ENCODE measurements at places on chromosomes 11 and 22. TPM values are rescaled to one million over a fixed set of nuclear protein-coding genes. Genes with fewer than 3 reads are reported as not detected.

DNA sequence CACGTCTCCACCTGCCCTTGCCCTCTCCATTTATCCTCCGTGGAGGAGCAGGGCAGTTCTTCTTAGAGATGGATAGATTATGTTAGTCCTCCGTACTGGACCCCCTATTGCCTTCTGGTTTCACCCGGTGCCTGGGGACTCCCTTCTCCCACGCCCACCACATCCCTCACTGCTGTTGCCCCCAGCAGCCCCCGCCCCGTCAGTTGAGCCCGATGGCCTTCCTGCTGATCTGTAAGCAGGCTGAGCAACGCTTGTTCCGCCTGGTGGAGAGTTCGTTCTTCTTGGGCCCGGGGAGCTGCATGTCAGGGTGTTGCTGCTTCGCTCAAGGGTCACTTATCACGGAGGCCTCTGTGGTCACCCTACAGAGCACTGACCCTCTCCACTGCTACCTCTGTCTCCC lies 34.2 kb downstream of the B3GAT1 start:
- no peak for DNase-seq

PDGFB gene
- 4.8 TPM for total RNA-seq

TH gene
- not detected for total RNA-seq

DNA sequence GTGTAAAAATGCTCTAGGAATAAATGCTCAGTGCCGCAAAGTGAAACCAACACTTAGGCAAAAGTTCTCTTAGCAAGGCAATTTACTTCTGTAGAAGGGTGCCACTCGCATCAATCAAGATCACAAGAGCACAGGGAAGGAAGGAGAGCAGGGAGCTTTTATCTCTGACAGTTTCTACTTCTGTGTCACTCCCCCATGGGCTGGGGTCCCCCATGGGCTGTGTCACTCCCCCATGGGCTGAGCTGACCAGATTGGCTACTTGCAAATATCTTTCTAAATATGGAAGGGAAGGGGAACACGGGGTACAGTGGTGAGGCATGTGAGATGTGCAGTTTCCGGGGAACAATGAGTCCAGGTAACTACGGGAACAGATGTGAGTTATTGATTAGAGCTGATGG lies 397 bp downstream of the OR52N2 start:
- no peak for DNase-seq

DNA sequence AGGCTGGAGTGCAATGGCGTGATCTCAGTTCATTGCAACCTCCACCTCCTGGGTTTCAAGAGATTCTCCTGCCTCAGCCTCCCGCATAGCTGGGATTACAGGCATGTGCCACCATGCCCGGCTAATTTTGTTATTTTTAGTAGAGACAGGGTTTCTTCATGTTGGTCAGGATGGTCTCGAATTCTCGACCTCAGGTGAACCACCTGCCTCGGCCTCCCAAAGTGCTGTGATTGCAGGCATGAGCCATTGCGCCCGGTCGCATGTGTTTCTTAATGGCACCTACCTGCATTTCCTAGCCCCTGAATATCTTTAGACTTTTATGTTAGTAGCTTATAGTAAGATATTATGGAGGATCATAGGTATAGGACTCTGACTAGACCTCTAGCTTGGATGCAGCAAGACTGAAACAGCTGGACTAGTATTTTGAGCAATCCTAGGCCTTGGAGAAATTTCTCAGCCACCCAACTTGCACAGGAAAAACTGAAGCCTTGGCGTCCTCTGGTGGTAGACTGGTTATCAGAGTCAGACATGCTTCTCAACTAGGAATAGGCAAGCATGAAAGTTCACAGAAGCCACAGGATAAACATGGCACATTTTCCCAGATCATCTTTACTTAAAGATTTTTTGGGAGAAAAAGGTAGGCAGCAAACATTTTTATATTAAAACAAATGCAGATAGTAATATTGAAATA lies 22.7 kb upstream of the C1QTNF4 start:
- peak; percentile 57 for DNase-seq

DNA sequence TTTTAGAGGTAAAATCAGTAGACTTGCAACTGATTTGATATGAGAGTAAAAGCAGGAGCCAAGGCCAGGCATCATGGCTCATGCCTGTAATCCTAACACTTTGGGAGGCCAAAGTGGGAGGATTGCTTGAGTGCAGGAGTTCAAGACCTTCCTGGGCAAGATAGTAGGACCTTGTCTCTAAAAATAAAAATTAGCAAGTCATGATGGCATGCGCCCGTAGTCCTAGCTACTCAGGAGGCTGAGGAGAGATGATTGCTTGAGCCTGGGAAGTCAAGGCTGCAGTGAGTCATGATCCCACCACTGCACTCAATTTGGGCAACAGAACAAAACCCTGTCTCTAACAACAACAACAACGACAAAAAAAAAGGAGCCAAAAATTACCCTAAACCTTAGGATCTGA lies 13.5 kb downstream of the SGSM3 start:
- no peak for DNase-seq

- peak; percentile 77 for DNase-seq
Measured at GRCh38 chr11:14065141-14065540, 102.6 kb downstream of the SPON1 start.

GRCh38 chr11:33065445-33066178 lies 26.2 kb downstream of the TCP11L1 start:
- DNase-seq: peak; percentile 57

- no peak for DNase-seq
Measured at GRCh38 chr11:35963911-35964310, 20.0 kb downstream of the LDLRAD3 start.

- no peak for DNase-seq
Measured at GRCh38 chr22:48427731-48428211, 1399.9 kb downstream of the BRD1 start.

DNA sequence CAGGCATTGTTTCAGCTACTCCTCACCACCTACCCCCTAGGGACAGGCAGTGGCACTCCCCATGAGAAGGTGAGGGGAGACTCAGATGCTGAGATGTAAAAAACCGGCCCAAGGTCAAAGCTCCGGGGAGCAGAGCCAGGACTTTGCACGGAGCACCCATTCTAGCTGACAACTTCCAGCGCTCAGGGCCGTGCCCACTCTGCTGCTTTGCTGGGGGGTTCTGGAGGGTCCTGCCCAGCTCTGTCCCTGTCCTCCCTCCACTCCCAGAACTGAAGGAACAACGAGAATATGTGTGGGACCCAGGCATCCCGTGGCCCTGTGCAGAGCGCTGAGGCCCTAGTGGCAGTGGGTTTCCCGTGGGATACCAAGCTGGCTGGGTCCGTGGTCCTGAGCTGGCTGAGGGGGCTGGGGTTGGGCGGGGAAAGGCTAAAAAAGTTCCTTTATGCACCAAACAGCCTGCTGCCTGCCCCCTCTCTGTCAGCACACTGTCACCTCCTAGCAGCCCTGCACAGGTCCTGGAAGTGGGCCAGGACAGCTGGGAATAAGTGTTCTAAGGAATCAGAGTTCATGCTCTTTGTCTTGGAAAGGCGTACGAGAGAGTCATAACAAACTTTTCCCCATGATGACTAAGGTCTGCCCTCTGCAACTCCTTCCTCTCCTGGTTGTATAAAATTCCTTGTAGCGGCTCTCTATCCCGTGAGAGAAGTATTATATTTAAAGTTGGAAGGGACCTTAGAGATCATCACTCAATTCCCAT lies 1.9 kb downstream of the MS4A10 start:
- peak; percentile 34 for DNase-seq

- no peak for DNase-seq
Measured at GRCh38 chr11:94153320-94153719, 24.7 kb downstream of the PANX1 start.

CCDC89 gene
- 10.8 TPM for total RNA-seq

DNA sequence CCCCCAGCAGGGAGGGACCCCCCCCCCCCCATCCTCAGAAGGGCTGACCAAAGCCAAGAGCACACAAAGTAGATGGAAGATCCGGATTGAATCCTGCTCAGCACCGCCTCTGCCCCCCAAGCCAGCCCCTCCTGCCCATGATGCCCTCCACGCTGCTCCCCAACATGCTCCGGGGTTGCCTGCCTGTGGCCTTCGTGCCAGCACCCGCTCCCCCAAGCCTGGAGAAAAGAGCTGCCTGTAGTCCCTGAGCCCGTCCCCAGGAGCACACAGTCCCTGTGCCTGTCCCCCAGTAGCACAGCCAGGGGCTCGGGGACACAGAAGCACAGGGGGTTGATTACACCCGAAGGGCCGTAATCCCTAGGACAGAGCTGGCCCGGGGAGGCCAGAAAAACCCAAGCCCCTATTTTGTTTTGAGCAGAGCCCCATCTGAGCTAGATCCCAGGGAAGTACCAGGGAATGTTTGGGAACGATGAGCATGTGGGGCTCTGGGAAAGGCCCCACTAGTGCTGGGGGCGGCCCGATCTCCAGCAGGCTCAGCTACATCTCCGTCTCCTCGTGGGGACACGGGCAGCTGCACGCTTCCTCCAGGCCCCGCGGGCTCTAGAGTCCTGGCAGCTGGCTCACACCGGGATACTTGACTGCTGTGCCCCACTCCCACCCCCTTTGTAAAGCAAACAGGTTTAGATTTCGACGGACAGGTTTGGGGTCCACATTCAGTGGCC lies 66.7 kb downstream of the PHF21B start:
- DNase-seq: no peak

TMPRSS5 gene
- not detected for total RNA-seq

ART1 gene
- total RNA-seq: not detected

DNA sequence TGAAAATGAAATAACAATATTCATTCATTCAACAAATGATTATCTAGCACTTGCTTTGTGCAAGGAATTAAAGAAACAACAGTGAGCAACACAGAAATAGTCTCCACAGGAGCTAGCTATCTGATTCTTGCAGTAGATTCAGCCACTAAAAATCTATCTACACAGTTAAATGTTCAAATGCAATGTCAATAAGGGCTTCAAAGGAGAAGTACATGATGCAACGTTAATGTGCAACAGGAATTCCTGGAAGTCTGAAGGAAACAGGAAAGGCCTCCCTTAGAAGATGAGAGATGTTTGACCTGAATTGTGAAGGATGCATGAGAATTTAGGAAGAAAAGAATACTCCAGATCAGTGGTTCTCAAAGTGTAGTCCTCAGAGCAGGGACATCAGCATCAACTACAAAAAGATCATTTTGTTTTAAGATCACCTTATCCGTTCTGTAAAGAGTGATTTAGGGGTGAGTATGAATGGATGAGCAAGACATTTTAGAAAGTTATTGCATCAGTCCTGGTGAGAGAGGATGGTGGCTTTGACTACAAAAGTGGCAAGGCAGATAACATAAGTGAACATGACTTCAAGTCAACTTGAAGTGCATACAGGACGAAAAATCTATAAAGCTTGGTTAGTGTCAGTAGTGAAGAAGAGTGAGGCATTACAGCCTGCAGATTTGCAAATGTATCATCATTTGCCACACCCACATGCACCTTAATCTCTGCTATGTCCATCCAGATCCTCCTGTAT lies 96.0 kb downstream of the ETS1 start:
- no peak for DNase-seq

PANX3 gene
- total RNA-seq: not detected

GRCh38 chr11:19546325-19546724 lies 166.3 kb upstream of the NAV2 start:
- no peak for DNase-seq

PHF21B gene
- 2.2 TPM for total RNA-seq

GRCh38 chr11:72781313-72782080 lies 12.3 kb downstream of the STARD10 start:
- DNase-seq: peak; percentile 45

DNA sequence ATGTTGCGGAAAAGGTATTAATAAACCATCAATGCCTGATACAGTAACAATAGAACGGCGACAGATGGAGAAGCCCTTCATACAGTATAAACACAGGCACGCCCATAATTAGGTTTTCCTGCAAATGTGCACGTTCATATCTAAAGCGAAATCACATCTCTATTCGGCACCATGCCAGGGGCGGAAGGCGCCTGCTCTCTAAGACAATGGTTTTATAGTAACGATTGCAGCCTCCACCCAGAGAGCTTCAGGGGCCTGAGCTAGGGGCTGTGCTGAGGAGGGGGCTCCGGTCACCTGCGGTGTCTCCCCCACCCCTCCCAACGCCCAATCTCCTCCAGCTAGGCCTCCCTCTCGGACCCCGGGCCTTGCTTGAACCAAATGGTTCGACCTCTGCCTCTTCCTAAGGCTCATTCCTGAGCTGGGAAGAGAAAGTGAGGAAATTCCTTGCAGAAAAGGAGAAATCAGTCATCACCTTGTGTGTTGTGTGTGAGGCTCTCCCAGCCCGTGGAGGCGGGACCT lies 9.6 kb downstream of the KRTAP5-5 start:
- DNase-seq: peak; percentile 26

DNA sequence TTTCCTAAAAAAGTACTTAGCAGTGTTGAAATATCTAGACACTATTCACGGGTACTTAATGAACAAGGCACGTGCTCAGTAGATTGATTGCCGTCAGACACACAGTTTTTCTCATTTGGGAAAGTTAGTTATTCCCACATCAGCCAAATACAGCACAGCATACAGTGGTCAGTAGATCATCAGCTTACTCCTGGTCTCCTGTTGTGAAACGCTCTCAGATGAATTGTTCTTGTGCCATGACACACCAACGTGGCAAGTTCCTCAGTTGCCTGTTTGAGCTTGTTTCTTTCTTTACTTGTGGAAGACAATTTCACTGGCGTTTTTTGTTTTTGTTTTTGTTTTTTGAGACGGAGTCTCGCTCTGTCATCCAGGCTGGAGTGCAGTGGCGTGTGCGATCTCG lies 8.6 kb downstream of the TAB1 start:
- DNase-seq: no peak

DNA sequence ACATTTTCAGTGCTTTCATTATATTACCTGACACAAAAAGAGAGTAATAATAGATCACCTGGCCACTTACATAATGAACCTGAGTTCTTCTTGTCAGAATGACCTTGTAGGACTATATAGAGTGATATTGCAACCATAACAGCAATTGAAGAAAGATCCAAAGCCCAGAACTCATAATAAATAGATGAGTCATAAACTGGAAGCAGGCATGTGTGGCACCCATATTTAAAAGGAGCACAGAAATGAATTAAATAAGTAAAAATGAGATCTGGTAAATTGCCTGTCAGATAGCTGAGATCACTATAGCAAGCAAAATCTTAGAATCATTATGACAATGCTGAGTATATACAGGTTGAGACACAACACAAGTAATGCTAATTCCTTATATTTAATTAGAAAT lies 331.8 kb downstream of the AASDHPPT start:
- no peak for DNase-seq

DNA sequence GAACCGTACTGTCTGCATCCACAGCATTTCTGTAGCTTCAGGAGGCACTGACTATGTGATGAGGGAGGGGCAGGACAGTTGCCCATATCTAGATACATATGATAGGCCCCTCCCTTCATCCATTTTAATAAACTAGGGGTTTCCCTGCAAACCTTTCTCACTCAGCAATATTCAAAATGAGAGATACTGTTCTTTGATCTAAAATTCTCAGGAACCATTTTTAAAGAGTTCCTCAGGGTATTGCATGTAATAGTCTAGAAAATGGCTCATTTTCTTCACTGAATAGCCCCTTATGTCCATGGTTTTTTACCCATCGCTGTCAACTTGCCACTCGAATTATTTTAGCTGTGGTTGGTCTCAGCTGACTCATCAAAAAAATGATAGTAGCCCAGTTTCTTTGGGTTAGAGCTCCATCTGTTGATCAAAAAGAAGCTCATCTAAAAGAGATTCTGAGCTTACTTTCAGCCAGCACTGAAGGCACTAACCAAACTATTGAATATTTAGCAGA lies 37.0 kb upstream of the DNAJB7 start:
- peak; percentile 70 for DNase-seq

PRR5L gene
- 46.9 TPM for total RNA-seq

Measured in umbilical cord (tissue), 2 donors.